ENCODE measurements at places on chromosomes 4 and X.
A peak's percentile ranks its signal among the peaks of the same experiment; 100 is the strongest.

- DNase-seq: peak; percentile 25
Measured at GRCh38 chrX:41145920-41146608, 60.8 kb downstream of the USP9X start.

- DNase-seq: no peak
Measured at GRCh38 chrX:65601126-65601525, 66.3 kb upstream of the MSN start.

DNA sequence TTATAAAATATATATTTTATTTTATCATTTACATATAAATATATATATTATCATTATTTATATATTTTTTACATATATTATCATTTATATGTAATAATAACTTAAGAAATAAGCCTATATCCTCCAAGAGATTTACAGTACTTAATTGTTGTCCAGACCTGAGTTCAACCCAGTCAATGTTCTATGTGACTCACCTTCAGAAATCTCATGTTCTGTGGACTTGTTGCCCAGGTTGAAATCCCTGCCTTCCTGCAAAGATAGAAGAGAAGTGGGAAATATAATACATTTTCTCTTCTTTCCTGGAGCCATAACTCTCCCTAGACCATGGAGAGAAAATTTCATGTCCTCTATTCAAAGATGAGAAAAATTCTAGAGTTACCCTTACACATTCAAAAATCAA, 247.3 kb downstream of the PARM1 start:
- no peak for DNase-seq

DNA sequence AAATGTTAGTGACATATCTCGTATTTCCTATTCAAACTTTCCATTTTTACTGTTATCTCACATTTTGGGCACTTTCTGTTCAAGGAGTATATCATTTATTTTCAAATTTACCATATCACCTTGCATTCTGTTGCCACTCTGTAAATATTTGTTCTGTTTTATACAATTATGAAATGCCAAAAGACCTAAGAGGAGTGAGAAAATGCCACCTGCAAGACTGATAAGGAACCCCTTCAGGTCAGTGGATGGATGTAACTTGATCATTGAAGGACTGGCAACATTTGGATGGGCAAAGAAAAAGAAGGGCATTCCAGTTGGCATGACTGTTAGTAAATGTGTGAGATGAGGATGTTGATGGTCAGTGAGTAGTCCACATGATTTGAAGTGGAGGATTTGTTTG, 79.1 kb downstream of the OTC start:
- DNase-seq: no peak

GRCh38 chr4:84126061-84126787, 372.9 kb downstream of the NKX6-1 start:
- DNase-seq: no peak

DNA sequence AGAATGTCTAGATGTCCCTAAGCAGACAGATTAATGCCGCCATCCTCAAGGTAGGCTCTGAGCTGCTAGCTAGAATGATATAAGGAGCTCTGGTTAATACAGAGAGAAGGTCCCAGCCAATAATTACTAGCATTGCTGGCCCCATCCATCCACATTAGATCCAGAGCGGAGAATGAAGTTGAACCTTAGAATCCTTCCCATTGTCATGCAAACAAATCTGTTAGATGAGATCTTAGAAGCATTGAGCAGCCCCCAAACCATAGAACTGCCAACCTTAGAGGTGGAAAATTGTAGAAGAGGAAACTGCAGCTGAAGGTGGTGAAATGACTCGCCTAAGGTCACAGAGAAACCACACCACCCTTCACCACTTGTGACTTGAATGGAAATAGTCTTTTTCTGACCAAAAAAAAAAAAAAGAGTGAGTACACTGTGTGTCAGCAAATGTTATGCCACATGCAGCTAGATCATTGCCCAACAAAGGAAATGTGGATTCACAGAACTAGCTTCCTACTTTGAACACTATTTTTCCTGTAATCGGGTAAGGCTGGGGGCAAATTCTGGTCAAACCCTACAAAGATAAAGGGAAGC, 162.1 kb downstream of the SMIM20 start:
- DNase-seq: no peak

- DNase-seq: no peak
Measured at GRCh38 chr4:137468836-137469235, 63.5 kb downstream of the PCDH18 start.

GRCh38 chr4:121734571-121734970, 30.4 kb downstream of the SMIM43 start:
- DNase-seq: no peak

- DNase-seq: no peak
Measured at GRCh38 chr4:113783701-113784100, 22.2 kb upstream of the CAMK2D start.

- DNase-seq: no peak
Measured at GRCh38 chrX:14027036-14027435, 2.7 kb downstream of the GEMIN8 start.

- no peak for DNase-seq
Measured at GRCh38 chrX:43025806-43026315, 247.9 kb upstream of the PPP1R2C start.

DNA sequence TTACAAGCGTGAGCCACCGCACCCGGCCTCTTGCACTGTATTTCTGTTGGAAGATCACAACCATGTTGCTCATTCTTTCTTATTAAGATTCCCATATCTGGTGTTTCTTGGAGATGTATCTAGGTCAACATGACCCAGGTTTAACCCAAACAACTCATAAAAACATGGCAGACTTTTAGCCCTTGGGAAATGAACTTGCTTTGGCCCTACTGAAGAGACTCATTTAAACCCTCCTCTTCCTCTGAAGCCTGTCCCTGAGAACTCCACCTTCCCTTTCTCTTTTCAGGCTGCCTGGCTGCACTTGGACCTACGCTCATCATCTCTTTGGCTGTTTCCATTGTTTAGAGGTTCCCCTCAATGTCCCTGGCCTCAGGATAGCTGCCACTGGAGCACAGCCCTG, 22.8 kb upstream of the OPN1LW start:
- no peak for DNase-seq

- no peak for DNase-seq
Measured at GRCh38 chrX:111687305-111687704, 6.3 kb downstream of the ALG13 start.

DNA sequence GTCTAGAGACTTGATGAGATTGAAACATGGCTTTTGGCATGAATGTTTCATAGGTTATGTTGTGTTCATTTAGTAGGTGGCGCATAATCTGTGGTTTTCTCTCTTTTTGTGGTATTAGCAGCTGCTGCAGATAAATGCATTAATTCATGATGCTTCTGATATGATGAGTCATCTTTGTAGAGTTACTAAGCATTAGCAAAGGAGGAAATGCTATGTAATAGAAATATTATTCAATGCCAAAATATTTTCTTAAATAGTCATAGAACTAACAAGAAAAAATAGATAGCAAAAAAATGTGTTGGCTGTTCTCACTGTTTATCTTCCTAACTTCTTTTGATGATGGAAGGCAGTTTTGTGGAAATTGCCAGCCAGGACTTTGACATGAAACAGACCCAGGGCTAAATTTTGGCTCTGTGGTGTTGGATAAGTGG, 3.6 kb downstream of the ZXDB start:
- no peak for DNase-seq

- no peak for DNase-seq
Measured at GRCh38 chrX:7580127-7580526, 262.8 kb upstream of the VCX start.

DNA sequence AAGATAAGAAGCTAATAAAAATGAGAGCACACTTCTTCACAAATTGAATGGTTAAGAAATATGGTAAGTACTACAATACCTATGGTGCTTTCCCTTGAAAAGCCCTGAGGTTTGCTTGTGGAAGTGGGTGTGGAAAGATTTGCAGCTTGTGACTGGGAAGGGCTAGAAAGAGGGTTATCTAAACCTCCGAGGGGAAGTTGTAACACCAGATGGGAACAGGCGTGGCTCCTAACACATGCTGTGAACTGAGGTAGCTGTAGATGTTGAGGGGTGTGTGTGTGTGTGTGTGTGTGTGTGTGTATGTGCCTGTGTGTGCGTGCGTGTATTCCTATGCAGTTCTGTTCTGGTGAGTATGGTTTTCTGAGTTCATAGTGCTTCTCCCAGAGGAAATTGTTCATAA, 21.5 kb downstream of the FRMPD4 start:
- DNase-seq: no peak

DNA sequence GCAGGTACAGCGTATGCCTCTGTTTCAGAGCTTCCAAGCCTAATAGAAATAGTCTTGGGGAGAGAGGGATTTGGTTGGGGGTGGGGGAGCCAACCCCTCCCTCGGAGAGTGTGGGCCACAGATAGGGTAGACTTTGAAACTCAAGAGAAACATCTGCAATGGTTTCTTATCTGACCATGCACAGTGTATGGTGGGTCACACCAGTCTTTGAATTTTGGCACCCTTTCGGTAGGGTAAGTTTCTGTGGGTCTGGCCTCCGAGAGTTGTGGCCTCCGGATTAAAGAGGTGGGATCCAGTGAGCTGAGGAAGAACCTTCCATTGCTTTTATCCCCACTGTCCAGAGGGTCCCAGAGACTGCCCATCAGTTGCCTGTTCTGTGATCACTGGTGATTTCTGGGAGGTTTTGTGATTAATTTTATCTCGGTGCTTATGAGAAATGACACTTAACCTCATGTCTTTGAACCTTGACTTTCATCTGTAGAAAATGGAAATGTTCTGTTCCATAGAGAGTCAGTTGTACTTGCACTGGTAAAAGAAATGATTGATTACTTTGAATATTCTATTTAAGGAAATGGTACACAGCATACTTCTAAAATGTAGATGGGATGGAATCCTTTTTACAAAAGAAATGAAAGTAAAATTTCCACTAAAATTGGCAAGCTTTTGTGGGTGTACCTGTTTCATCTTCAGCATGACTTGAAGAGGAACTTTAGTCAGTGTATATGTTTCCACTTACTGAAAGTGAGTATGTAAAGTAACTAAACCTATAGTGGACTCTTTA, 62.7 kb downstream of the TMEM131L start:
- DNase-seq: no peak

- no peak for DNase-seq
Measured at GRCh38 chr4:62806816-62807215, 1602.4 kb downstream of the TECRL start.

- DNase-seq: no peak
Measured at GRCh38 chrX:47226071-47226470, 6.7 kb upstream of the USP11 start.

- DNase-seq: no peak
Measured at GRCh38 chrX:5399403-5399802, 829.3 kb downstream of the NLGN4X start.

- DNase-seq: no peak
Measured at GRCh38 chrX:144918936-144919335, 328.4 kb upstream of the SPANXN1 start.

DNA sequence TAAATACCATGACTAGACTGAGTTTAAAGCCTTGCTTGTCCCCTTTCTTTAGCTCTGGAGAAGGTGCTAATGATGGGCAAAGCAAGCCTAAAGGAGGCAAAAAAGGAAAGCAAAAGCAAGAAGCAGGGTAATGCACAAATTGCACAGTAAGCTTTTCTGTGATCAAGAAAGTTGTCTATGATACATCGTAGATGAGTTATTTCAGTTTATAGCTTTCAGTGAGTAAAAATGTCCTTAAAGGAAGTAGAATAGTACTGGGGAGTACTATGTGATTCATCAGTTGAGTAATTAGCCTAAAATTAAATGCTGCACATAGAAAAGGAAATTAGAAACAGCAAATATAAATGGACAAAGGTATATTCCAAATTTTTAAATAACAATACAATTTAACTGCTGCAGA, 50.2 kb upstream of the PDE5A start:
- DNase-seq: no peak

GRCh38 chrX:47690175-47690574, 31.2 kb upstream of the UXT start:
- DNase-seq: no peak

DNA sequence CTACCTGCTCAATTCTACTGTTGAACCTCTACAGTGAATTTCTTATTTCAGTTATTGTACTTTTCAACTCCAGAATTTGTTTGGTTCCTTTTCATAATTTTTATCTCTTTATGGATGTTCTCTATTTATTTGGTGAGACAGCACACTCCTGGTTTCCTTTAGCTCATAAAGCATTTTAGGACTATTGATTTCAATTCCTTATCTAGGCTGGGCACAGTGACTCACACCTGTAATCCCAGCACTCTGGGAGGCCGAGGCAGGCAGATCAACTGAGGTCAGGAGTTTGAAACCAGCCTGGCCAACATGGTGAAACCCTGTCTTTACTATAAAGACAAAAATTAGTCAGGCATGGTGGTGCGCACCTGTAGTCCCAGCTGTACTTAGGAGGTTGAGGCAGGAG, 57.7 kb downstream of the THOC2 start:
- DNase-seq: no peak

GRCh38 chrX:136829413-136829812, 48.7 kb upstream of the ARHGEF6 start:
- DNase-seq: no peak

DNA sequence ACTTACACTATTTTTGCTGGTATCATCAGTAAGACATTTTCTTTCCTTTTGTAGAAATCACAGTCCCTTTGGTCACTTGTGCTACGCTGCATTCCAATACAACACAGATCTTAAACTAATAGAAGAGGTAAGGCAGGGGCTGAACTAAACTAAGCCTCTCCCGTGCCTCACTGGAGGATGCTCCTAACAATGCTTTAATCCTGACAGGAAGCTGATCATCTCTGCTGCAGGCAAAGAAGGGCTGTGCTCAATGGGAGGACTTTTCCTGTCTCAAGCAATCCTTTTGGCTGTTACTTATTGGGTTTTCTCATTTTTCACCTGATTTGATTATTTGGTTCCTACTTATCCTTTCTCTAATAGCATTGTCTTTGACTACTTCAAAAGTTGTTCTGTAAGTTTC, 583.1 kb downstream of the INPP4B start:
- DNase-seq: no peak

DNA sequence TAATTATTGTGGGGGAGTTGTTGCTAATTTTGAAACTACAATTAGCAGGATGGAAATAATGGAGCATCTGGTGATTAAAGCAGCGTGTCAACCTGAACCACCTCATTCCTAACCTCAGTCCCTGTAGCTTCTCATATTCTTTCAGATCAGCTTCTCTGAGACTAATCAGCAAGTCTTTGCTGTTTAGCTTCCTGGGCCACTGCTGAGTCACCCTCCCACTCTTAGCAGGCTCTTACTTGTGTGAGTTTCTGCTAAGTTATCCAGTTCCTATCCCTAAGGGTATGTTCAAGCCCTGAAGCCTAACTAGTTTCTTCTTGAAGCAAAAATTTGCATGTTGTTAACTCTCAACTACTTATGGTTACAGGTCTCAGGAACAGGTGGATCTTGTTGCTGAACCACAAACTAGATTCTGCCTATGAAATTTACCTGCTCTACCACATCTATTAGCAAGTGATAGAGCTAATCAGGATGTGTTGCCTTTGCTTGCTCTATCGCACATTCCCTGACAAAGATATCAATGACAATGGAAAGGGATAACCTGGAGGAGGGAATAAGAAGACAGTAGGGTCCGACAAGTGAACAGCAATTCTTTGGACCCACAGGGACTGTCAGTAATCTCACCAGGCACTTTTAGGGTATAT, 134.2 kb downstream of the EIF4E start:
- DNase-seq: no peak

Measured in glomerular endothelial cell (primary cell).